Frontal cortex (tissue), 4 donors: ENCODE measurements at places on chromosomes 2 and 18. TPM values are rescaled to one million over a fixed set of nuclear protein-coding genes. Genes with fewer than 3 reads are reported as not detected.

GRCh38 chr2:99757611-99758114 lies 267.8 kb upstream of the REV1 start:
- DNase-seq = no peak

DNA sequence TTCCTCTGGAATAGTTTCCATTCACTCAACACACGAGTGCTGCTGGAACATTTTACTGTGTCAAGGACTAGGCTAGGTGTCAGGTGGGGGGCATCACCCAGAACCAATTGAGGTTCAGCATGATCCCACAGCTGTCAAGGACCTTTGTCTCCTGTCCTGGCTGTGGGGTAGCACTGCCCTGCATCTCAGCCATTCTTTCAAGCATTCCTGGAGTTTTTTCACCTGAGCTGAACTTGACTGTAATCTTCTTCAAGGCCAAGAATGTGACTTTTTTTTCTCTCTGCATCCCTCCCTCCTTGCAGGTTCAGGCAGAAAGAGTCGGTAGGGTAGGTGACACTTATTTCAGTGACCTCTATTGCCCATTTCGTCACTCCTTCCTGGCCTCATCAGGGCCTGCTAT lies 3.5 kb downstream of the MAPK4 start:
- DNase-seq = no peak

GRCh38 chr2:128403814-128404708 lies 85.4 kb upstream of the HS6ST1 start:
- no peak for DNase-seq

Gene SRBD1
- total RNA-seq = 69.3 TPM

Gene ACVR1C
- 5.7 TPM for total RNA-seq
